ENCODE measurements at places on chromosomes 2 and 18.

GRCh38 chr18:5466256-5466655 lies 77.5 kb downstream of the EPB41L3 start:
- DNase-seq: no peak

DNA sequence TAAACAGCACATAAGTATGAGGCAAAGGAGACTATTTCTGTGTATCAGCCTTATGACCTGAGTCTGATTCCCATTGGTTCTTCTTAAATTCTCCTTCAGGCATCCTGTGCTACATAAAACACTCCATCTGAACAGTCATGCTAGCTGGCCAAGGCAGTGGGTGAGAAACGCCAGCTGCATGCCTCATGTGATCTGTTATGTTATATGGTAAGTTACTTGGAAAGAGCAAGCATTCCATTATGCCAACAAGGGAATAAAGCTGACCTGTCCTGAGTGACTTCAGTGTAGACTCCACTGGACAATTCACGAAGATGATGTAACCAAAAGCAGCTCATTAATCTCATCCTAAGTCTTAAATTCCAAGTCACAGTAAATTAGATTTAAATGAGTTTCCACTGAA lies 216.5 kb upstream of the FN1 start:
- peak; percentile 47 for DNase-seq

DNA sequence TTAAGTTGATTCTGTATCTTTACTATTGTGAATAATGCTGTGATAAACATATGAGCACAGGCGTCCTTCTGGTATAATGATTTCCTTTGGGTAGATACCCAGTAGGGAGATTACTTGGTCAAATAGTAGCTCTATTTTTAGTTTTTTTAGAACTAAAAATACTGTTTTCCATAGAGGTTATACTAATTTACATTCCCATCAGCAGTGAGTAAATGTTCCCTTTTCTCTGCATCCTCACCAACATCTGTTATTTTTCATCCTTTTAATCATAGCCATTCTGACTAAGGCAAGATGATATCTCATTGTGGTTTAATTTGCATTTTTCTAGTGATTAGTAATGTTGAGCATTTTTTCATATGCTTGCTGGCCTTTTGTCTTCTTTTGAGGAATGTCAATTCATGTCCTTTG lies 35.1 kb downstream of the PMS1 start:
- DNase-seq: peak; percentile 22

- DNase-seq: no peak
These were observed 148.0 kb downstream of the SMAD7 start for GRCh38 chr18:48802543-48803290.

GRCh38 chr2:172219201-172219600 lies 116.5 kb upstream of the DLX2 start:
- no peak for DNase-seq

GRCh38 chr2:206875701-206876100 lies 63.6 kb upstream of the CPO start:
- DNase-seq: no peak

- DNase-seq: no peak
These were observed 134.0 kb downstream of the PID1 start for GRCh38 chr2:229137066-229137465.

DNA sequence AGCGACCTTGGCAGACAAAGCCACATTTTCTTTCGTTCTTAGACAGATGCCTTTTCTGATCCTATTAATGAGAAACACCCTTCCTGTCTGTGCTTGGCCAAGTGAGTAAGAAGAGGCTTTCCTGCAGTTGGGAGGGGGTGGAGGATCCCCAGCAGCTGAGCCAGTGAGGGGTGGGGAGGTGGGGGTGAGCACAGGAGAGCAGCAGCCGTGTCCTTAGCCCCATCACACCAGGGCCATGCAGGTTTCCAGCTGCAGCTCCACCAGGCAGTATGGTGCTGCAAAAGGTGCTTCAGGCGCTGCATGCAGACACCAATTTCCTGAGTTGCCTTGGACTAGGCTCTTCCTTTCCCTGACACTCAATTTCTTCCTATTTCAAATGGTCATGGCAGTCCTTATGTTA lies 123.3 kb upstream of the SIX2 start:
- no peak for DNase-seq

DNA sequence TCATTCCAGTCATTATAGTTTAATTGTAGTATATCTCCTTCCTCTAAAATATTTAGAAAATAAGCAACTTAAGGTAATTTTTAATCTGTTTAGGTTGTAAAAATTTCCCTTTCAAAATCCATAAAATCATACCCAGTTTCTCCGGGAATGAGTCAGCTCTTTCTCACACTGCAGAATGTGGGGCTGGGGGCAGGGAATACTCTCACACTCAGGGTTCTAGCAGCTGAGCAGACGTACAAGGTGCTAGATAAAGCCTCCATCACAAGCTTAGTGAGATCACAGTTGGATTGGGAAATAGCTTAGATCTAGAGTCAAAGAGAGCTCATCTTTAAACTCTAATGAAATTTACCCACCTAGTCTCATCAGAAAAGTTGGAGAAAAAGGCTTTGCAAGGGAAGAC lies 79.9 kb upstream of the FAM237A start:
- no peak for DNase-seq

DNA sequence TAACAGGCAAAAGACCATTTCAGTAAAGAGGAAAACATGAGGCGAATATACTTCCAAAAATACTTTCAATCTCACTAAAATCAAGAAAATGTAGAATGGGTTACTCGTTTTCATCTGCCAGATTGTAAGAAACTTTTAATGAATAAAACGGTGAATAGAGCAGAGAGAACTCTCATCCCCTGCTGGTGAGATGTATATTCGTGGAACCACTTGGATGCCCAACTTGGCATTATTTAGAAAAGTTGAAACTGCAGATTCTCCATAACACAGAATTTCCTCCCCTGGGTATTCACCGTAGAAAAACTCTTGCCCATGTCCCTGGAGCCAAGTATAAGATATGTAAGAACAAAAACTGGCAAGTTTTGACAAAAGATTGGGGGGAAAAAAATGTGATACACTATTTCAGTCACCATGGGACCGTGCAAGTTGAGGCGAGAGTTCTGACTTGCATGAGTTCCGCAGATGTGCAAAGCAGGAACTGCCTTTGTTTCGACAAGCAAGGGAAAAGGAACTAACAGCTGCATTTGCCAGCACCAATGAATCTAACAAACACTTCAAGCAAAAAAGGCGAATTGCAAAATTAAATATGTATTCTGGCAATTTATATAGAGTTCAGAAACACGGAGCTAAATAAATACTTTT lies 14.8 kb downstream of the TIMM21 start:
- DNase-seq: no peak

DNA sequence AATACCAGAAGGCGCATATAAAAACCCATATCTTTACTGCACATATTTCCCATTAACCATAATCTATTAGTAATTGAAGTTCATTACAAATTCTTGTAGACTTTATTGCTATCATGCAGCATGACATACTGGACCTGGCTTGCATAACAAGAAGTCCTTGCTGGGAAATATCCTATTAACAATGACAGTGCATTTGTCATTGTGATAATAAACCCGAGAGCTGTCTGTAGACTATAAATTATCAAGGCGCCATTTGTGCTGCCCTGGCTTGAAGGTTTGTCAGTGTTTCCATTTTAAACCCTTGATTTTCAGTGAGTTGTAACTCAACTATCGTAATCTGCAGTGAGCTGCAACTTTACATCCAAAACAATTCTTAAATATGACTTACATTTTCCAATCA lies 59.0 kb downstream of the HNMT start:
- no peak for DNase-seq

DNA sequence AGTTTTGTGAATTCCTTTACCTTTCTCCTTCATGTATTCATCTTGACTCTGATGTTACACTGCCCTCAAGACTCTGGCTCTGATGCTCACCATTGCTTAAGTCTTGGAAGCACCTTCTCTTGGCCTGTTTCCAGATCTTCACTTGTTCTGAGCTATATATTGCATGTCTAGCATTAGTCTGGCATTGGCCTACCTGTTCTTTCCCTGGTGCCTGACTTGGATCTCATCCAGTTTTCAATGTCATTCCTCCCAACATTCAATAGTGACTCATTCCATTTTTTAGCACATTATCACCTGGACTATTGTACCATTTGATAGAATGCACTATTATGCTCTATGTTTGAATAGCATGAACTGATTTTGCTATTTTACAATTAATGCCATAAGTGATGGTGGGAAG lies 127.3 kb upstream of the NYAP2 start:
- DNase-seq: no peak

- DNase-seq: peak; percentile 52
These were observed 3.2 kb downstream of the MARS2 start for GRCh38 chr2:197708331-197708730.

- no peak for DNase-seq
These were observed 28.6 kb downstream of the FEZ2 start for GRCh38 chr2:36569267-36569856.
